Kidney epithelial cell (primary cell): ENCODE measurements at places on chromosomes 2 and 18.

DNA sequence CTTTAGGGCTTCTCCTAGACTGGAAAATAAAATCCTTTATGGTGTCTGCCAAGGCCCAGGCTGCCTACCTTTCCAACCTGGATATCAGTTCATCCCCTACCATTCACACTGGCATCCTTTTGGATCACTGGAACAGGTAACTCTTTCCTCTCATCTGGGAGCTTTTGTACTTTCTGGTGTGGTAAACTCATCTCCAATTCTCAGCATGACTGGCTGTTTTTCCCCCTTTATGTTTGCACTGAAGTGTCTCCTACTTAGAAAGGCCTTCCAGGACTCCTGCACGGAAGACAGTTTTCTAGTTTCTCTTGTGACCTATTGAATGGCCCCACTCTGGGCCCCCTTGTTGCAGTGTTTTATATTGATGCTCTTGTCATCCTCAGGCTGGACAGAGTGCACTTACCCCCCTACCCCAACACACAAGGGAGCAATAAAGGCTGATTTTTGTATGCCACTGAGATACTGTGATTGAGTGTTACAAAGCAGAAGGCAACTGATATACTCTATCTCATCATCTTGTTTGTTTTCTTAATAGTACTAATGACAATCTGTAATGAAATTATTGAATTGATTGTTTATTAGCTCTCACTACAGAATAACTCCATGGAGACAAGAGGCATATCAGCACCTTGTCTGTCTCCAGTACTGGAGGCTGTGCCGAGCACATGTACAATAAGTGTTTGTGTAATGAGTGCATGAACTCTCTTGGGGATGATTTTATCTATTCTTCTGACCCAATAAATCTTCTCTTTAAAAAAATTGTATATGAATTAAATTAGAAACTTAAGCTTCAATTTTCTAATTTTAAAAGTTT lies 129.9 kb downstream of the PIEZO2 start:
- DNase-seq, result no peak

DNA sequence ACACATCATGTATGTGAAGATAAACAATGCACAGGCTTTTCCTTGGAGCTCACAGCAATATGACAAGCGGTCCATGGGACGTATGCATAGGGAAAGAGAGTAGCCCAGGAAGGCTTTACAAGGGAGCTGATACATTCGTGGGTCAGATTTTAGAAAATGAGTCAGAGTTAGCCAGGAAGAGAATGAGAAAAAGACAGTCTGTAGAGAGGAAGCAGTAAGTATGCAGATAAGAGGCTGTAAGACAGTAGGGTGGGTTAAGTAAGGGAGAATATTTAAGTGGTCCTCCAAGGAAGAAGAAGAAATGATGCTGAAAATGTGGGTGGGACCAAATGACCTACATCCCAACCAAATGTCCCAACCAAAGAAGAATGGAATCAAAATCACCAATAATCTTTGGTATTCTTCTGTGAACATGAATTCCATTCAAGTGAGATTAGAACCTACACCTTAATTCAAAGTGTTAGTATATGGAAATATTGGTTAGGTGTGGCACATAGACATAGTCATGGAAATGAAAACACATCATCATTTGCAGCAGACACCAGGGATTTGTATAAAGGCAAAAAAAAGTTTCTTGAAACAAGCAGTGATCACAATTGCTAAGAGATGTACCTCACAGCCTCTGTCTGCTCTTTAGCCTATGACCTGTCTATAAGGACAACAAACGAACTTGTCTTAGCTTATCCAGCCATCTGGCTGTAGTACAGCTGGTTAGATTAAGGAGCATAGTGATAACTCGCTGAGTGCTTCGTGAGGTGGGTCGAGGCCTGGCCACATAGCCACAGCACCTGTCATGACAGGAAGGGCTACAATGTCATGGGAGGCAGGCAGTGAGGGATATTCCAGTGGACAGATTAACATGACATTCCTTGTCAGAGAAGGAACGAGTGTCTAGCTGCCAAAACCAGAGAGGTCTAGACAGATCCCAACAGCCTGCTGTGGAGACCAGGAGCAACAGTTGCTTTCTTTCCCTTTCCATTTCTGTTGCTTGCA lies 133.6 kb downstream of the ALK start:
- DNase-seq, result no peak

DNA sequence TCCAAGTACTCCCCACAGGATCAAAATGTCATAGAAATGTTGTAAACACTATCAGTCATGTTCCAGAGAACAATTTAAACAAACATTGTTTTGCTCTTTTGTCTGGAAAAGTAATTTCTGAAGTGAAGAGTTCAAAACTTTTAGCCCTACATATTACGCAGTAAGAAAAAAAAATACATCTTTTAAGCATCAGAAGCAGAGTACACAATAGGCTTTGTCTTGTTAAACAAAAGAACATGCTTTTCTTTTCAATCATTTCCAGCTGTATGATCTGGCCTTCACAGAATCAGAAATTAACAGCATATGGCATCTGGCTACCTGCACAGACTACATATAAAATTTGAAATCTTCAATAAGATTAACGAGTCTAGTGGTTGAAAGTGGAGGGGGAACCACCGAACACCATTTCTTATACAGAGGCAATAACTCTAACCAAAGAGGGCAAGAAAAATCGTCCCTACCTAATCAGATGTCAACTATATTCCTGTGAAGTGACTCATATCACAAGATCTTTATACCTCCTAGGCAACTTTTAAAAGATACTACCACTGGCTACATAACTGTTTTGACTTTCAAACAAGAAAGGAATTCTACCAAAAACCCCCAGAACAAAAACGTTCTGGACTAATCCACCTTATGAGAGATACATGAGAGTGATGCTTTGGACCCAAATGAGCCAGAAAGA lies 149.3 kb downstream of the EXOC6B start:
- DNase-seq, result no peak

DNA sequence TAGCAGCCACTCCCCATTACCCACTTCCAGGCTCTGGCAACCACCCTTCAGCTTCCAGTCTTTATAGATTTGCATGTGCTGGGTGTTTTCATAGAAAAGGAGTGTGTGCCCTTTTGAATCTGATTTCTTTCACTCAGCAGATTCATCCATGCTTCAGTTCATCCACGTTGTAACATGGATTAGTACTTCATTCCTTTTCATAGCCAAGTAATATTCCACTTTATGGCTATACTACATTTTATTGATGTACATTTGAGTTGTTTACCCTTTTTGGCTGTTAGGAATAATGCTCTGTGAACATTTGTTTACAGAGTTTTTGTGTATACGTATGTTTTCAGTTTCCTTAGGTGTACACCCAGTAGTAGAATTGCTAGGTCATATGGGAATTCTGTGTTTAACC lies 205.5 kb upstream of the RAB12 start:
- DNase-seq, result no peak

DNA sequence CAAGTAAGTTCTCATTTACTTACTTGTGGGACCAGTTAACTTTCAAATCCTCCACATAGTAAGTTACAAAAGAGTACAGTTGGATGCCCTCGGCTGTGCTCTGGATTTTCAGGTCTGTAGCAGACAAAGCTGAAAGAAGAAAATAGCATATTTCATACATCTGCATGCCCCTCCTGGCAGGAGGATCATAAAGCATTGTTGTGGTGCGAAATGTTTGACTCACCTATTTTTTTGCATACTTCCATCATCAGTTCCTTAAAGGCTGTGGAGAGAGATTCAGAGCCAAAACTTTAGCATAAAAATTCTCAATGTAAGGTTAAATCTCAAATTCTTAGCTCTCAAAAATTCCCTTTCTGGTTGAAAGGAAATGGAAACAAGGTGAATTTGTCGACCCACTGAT lies 70.8 kb upstream of the LPIN2 start:
- DNase-seq, result no peak

- no peak for DNase-seq
These were observed 29.0 kb upstream of the CALCRL start for GRCh38 chr2:187477051-187477450.

GRCh38 chr2:208415255-208415654 lies 8.7 kb downstream of the PTH2R start:
- DNase-seq, result no peak

- no peak for DNase-seq
These were observed 89.1 kb upstream of the MBOAT2 start for GRCh38 chr2:9092383-9093282.

GRCh38 chr2:176072951-176073904 lies 10.5 kb downstream of the EVX2 start:
- DNase-seq, result no peak

GRCh38 chr18:52288403-52289004 lies 51.5 kb upstream of the DCC start:
- no peak for DNase-seq

DNA sequence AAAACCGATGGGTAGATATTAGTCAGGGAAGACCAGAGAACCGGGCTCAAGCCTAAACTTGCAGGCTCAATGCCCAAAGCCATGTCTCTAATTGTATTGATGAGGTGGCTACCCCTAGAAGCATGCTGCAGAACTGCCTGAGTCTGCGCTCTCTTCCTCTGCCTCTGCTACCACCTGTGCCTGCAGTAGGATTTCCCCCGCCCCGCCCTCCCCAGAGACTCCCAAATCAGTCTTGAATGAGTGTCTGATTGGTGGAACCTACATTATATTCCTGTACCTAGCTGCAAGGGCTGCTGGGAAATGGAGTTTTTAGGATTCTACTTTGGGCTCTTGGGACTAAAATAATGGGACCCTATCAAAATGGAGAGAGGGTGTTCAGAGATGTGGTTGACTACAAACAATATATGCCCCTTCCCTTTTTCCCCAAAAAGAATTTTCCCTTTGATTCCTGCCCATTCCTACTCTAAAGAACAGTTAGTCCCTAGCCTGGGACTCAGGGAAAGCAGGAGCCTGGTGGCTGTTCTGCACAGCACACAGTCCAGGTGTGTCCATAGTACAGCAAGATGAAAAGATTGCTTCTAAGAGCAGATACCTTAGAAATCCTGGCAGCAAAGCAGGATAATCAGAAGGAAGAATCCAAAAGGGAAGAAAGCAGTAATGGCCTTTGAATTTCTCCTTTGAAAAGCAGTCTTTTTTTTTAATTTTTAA lies 12.5 kb downstream of the GRP start:
- DNase-seq, result no peak

DNA sequence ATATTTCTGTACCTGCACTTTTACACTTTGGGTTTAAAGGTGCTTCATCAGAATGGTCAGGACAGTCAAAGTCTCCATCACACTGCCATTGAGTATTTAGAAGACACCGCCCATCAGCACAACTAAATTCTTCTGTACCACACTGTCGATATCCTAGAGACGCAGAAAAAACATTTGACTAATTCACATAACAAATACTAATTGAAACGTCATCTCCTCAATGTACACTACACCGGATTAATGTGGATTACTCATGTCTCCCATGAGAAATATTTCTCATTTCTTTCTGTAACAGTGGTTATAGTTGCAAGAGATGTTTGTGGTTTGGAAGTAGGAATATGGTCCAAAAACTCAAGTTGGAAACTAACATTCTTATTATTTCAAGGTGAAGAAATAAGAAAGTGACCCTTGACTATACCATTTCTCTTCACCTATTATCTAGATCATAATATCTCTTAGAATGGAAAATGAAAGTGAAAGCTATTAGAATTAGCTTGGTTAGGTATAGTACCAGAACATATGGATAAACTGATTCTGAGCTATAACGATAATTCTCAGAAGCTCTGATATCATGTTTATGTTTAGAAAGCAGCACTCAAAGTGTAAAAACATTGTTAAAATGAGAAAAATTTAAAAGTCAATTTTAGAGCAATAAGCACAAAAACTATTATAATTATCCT lies 1627.7 kb downstream of the LRP1B start:
- no peak for DNase-seq

DNA sequence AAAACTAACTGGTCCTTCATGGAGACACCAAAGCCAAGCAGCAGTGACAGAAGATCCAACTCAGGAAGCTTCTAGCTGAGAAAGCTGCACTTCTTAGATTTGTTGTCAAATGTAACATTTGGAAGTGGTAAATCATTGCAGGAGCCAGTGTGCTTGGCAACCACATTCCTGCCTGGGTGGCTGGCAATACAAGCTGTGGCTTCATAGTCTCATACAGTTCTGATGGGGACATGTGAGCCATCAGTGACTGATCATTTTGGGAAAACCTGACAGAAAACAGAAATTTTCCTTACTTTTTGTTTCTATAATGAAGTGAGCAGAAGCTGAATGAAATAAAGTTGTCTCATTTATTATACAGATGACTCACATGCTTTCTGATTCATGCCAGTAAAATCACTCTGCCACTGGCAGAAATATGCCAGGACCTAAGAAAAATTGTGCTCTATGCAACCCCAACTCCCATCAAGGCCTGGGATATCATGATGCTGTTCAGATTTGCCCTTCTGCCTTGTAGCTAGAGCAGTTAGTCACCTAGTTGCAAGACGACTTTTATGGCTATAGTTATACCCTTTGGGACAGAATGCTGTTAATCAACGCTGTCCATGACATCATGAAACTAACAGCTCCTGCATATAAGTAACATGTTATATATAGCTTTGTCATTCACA lies 508.1 kb downstream of the ADCYAP1 start:
- DNase-seq, result no peak

DNA sequence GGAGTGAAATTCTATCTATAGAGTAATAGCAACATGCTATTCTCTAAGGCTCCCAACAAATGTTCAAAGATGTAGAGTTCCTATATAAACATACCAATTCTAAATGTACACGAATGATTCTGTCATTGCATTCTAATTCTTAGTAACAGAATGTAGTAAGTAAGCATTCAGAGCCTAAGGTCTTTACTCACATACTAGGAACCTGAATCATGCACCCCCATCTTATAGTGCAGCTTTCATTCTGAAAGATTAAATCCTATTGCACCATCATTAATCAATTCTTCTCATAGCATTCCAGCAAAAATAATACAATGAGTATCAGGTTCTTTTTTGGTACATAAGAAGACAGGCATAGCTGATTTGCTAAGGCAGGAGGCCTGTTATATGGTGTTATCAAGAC lies 230.0 kb downstream of the NCKAP5 start:
- DNase-seq, result no peak

DNA sequence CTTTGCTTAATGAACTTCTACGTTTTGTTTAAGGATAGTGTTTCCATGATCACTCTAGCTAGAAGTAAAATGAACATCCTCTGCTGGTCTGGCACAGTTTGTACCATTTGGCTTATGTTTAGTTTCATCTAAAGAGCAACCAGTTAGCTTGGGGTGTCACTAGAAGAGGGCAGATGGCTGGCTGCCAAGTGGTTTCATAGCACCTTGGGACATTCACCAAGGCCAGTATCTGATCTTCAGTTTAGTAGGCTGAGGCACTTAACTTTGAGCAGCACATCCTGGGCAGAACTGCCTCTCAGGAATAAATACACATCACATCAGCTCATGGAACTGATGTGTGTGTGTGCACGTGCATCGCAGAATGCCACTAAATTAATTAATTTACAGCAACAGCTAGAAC lies 68.4 kb downstream of the NXPH2 start:
- no peak for DNase-seq

- DNase-seq, result peak; percentile 34
These were observed 216.4 kb downstream of the STK39 start for GRCh38 chr2:168030862-168031624.

- no peak for DNase-seq
These were observed 102.9 kb downstream of the PRKCE start for GRCh38 chr2:45754131-45755010.
